T-cell (primary cell): ENCODE measurements at places on chromosomes 2 and 18. TPM values are rescaled to one million over a fixed set of nuclear protein-coding genes. Genes with fewer than 3 reads are reported as not detected.

The MALL gene
- total RNA-seq, result 0.53 TPM

The RAD51AP2 gene
- not detected for total RNA-seq

The GAREM1 gene
- 0.30 TPM for total RNA-seq

The KCNG2 gene
- total RNA-seq, result not detected

The SANBR gene
- 3.2 TPM for total RNA-seq

The UCN gene
- total RNA-seq, result 7.8 TPM

The CDH2 gene
- total RNA-seq, result not detected

The BBS5 gene
- total RNA-seq, result 1.8 TPM

The CHRNG gene
- total RNA-seq, result not detected

The GPR39 gene
- total RNA-seq, result not detected

The EMILIN1 gene
- 0.37 TPM for total RNA-seq

The PHOSPHO2 gene
- 3.6 TPM for total RNA-seq

GRCh38 chr2:120350801-120351320 is 4.9 kb downstream of the INHBB start:
- H3K4me1 ChIP-seq, result peaks cover 4% of the 10 kb centered on the region
- H3K36me3 ChIP-seq, result no peaks in the 10 kb centered on the region
- H3K4me3 ChIP-seq, result no peak overlapping the region
- no peak overlapping the region for H3K27ac ChIP-seq
- peaks cover 14% of the 10 kb centered on the region for H3K27me3 ChIP-seq

GRCh38 chr2:170715062-170715931 is at the start of gene SP5:
Gene SP5 (plus strand): TSS chr2:170715337. CDS start chr2:170715513, 176 bp downstream.
- no peaks in the 10 kb centered on the region for H3K36me3 ChIP-seq
- no peak for DNase-seq
- no peak within 1 kb of the TSS for H3K27ac ChIP-seq
- peak within 1 kb of the TSS; percentile 45 for H3K4me3 ChIP-seq

- no peak for DNase-seq
- H3K4me1 ChIP-seq, result no peaks in the 10 kb centered on the region
- no peak overlapping the region for H3K4me3 ChIP-seq
- H3K27me3 ChIP-seq, result peaks cover 9% of the 10 kb centered on the region
Measured at GRCh38 chr18:2348003-2348402, 223.3 kb downstream of the METTL4 start.

DNA sequence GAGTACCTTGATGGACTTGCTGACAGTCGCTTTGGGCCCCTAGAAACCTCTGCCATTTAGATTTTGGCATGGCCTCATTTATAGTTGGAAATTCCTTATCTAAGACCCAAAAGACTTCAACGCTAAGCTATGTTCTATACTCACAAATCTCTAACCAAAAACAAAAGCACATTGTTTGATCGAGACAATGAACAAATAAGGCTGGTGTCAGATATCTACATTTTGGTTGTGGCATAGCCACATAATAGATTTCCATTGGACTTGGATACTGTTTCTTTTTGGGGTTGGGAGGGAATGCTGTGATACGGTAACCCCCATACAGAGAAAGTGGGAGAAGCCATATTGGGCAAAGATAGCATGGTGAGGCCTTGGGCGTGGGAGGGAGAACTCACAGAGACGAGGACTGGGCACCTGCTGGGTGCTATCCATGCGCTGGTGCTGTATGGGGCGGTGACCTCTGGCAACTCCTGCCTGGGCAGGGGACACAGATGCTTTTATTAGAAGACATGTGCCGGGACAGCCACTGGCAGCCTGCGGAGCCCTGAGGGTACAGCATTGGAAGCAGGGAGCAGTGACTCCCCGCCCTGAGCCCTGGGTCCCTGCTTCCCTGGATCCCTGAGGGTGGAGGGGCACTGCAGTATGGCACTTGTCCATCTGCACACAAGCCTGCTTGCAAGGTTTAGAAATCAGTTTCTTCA is 97.1 kb downstream of the ASAP2 start:
- H3K4me1 ChIP-seq, result no peaks in the 10 kb centered on the region
- H3K27ac ChIP-seq, result no peak overlapping the region

GRCh38 chr2:206488623-206489022 is 45.3 kb downstream of the ADAM23 start:
- no peaks in the 10 kb centered on the region for H3K36me3 ChIP-seq
- no peaks in the 10 kb centered on the region for H3K27me3 ChIP-seq
- no peak for DNase-seq
- no peak overlapping the region for H3K27ac ChIP-seq

DNA sequence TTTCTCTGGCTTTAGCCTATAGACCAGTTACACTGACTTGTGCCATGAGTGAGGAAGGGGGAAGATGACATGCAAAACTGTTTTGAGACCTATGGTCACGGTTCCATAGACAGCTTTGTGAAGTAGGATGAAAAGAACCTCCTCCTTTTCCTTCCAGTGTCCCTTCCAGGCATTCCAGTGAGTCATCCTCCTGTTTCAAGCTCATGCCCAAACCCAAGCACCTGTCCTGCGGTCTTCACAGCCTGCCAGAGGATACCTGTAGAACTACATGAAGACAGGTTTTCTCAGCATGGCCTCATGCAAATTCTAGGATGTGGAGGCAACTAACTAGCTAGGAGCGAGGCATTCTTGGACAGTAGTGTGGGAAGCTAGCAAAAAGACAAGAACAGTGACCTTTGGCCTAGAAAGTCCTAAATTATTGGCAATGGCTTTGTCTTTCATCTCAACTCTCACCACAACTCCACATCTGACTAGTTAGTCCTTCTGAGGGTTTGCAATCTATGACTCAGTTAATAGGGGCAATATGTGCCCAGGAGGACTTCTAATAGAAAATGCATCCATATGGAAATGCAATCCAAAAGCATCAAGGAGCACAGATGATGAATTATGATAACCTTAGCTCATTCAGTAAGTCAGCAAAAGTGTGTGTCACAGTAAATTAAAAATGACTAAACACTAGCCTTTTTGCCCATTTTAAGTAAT is 154.7 kb downstream of the RBM43 start:
- no peak overlapping the region for H3K4me3 ChIP-seq
- no peaks in the 10 kb centered on the region for H3K27me3 ChIP-seq
- H3K36me3 ChIP-seq, result no peaks in the 10 kb centered on the region
- H3K4me1 ChIP-seq, result no peaks in the 10 kb centered on the region

DNA sequence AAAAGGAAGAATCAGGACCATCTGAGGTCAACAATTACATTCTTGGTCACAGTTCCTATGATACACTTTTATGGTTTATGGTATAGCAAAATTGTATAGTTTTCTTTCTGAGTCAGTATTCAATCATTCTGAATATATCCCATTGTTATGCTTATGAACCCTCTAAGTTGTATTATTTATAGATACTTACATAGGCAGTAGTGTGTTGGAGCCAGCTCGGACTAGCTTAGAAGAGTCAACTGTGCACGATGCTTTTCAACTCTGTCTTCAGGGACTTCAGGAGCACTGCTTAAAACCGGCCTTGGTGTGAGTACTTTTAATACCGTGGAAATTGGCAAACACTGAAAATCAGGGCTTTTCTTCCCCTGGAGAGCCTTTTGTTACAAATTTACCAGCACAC is 215.7 kb downstream of the IKZF2 start:
- no peak overlapping the region for H3K4me3 ChIP-seq
- H3K27ac ChIP-seq, result no peak overlapping the region
- H3K27me3 ChIP-seq, result no peaks in the 10 kb centered on the region

GRCh38 chr18:44245019-44245418 is 435.7 kb upstream of the SETBP1 start:
- no peaks in the 10 kb centered on the region for H3K36me3 ChIP-seq
- H3K27ac ChIP-seq, result no peak overlapping the region
- H3K4me3 ChIP-seq, result no peak overlapping the region
- H3K4me1 ChIP-seq, result no peaks in the 10 kb centered on the region
- H3K27me3 ChIP-seq, result no peaks in the 10 kb centered on the region

DNA sequence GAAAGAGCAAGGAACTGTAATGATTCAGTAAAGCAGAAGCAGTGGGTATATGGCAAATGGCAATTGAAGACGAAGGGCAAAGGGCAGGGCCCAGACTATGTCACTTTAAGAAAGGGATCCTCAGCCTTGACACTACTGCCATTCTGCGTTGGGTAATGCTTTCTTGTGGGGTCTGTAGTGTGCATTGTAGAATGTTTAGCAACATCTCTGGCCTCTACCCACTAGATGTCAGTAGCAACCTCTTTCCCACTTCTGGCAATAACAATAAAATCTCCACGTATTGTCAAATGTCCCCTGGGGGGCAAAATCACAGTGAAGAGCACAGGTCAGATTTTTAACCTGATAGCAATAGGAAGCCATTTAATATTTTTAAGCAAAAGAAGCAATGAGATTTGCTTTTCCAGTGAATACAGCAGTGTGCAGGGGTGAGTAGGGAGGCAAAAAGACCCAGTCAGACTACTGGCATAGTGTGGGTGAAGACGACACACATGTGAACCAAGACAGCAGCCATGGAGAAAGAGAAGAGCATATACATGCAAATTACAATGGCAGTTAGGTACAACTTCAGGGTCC is 209.5 kb downstream of the DYM start:
- no peak overlapping the region for H3K27ac ChIP-seq
- H3K36me3 ChIP-seq, result peaks cover 5% of the 10 kb centered on the region
- no peaks in the 10 kb centered on the region for H3K4me1 ChIP-seq
- no peak overlapping the region for H3K4me3 ChIP-seq
- no peak for DNase-seq
- H3K27me3 ChIP-seq, result no peaks in the 10 kb centered on the region

DNA sequence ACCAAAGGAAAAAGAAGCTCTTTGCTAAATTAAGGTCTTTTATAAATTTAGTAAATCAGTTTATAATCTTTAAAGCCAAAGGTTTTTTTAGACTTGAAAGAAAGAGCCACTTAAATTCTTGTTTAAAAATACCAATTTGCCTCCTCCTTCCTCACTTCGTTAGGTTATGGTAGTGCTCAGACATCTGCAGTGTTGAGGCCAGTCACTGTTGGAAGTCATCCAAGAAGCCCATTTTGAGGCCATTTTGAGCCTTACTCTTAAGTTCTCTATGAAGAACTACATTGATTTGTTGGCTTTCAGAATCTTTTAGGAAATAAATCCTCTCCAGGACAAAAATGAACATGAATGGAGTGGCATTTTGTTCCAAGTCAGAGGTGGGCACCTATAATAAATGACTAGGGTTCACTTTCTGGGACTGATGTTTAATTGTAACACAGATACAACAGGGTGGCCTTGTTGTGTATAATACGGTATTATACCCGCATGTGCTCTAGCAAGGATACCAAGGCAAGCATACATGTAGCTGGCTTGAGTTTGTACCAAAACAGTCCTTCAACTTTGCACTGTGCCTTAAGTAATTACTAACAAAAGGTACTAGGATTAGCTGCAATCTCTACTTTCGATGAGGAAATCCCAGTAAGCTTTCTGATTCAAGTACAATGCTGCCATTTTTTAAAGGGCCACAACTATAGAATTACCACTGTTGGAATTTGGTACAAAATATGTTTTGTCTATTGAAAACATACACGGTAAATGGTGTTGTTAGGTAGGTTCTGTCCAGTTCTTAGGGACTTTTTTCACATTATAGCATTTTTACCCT is 22.8 kb downstream of the SLC66A3 start:
- no peak overlapping the region for H3K4me3 ChIP-seq
- no peaks in the 10 kb centered on the region for H3K27me3 ChIP-seq
- peaks cover 4% of the 10 kb centered on the region for H3K4me1 ChIP-seq
- no peak overlapping the region for H3K27ac ChIP-seq
- DNase-seq, result no peak

- peaks cover 6% of the 10 kb centered on the region for H3K27me3 ChIP-seq
- no peak for DNase-seq
- H3K27ac ChIP-seq, result no peak overlapping the region
- no peaks in the 10 kb centered on the region for H3K4me1 ChIP-seq
- H3K36me3 ChIP-seq, result no peaks in the 10 kb centered on the region
Measured at GRCh38 chr2:79513711-79514110, 860 bp downstream of the CTNNA2 start.

GRCh38 chr18:37270038-37270665 is 295.4 kb downstream of the CELF4 start:
- peaks cover 35% of the 10 kb centered on the region for H3K27me3 ChIP-seq
- no peaks in the 10 kb centered on the region for H3K36me3 ChIP-seq
- H3K4me3 ChIP-seq, result no peak overlapping the region
- no peak for DNase-seq
- H3K4me1 ChIP-seq, result no peaks in the 10 kb centered on the region

DNA sequence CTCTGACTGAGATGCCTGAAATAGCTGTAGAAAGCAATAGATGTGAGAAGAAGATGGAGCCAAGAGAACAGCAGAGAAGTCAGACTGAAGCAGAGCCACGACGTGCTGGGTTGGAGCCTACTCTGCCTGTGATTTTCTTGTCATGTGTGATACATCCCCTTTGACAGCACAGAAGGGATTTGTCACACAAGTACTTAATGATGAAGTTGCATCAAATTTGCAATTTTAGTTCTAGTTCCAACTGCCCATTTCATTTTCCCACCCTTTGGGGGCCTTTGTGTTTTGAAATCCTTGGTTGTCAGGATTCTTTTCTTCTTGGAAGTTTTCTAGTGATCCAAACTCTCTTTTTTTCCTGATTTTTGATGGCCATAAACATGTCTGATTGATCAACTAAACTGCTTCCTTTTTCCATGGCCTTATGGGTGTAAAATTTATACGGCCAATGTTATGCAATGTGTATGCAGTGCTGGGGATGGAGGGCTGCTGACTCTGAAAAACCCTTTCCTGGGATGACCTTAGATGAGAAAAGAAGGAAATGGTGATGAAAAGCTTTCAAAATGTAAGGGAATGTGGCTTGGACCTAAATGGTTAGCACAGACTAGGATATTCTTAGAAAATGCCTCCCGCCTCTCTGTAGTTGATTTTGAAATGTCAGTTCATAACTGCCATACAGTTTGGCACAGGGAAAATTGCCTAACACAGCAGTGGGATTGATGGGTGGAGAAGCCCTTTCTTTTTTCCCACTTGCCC is 9.6 kb upstream of the B3GNT2 start:
- no peaks in the 10 kb centered on the region for H3K27me3 ChIP-seq
- DNase-seq, result no peak
- no peaks in the 10 kb centered on the region for H3K4me1 ChIP-seq
